Esophagus (tissue), 2 donors: ENCODE measurements at places on chromosomes 2 and 18. TPM values are rescaled to one million over a fixed set of nuclear protein-coding genes. Genes with fewer than 3 reads are reported as not detected.

Gene TRIM43
- not detected for polyA plus RNA-seq

Gene FAP
- 1.7 TPM for polyA plus RNA-seq

Gene SNORC
- 2.4 TPM for polyA plus RNA-seq

Gene MC5R
- 0.12 TPM for polyA plus RNA-seq

Gene SLC66A2
- 38.8 TPM for polyA plus RNA-seq

Gene RAMP1
- 7.5 TPM for polyA plus RNA-seq

Gene SPEG
- polyA plus RNA-seq = 22.3 TPM

Gene ERBB4
- polyA plus RNA-seq = 0.06 TPM

Gene CCDC148
- polyA plus RNA-seq = 0.29 TPM

Gene DLX1
- 0.06 TPM for polyA plus RNA-seq

Gene IL36B
- 1.5 TPM for polyA plus RNA-seq

Gene REG3G
- not detected for polyA plus RNA-seq

Gene TDRD15
- not detected for polyA plus RNA-seq

Gene LIMS2
- polyA plus RNA-seq = 58.4 TPM

Gene PLCD4
- 4.3 TPM for polyA plus RNA-seq

Gene USP34
- polyA plus RNA-seq = 32.2 TPM

Gene DBI
- polyA plus RNA-seq = 823 TPM

Gene SNED1
- polyA plus RNA-seq = 3.6 TPM
